ENCODE measurements at places on chromosomes 2 and 18. TPM values are rescaled to one million over a fixed set of nuclear protein-coding genes. Genes with fewer than 3 reads are reported as not detected.

- DNase-seq = no peak
Measured at GRCh38 chr2:219739866-219740440, 112.5 kb downstream of the SLC4A3 start.

REG1B gene
- not detected for total RNA-seq

FLACC1 gene
- total RNA-seq = not detected

DNA sequence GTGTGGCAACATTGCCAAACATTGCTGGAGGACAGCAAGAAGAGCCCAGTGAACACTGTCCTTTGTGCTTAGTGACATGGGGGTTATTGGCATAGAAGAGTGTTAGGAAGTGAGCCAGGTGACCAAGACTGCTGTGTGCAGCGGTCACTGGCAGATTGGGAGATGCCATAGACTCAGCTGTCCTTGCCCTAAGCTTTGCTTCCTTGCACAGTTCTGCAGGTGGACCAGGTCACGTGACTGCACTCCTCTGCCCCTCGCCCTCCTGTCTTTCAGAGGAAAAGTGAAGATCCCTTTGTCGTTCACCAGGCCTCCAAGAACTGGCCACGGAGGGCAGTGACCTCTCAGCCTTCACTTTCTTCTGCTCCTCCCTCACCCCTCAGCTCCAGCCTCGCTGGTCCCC is 215.6 kb upstream of the SMIM21 start:
- no peak for DNase-seq

HRH4 gene
- 0.40 TPM for total RNA-seq

- DNase-seq = no peak
Measured at GRCh38 chr2:214801068-214801467, 8.4 kb downstream of the BARD1 start.

GRCh38 chr2:17749753-17750438 is 3.7 kb downstream of the SMC6 start:
- no peak for DNase-seq

TPO gene
- 4.6 TPM for total RNA-seq

- DNase-seq = no peak
Measured at GRCh38 chr2:189341077-189341476, 100.2 kb upstream of the WDR75 start.

- no peak for DNase-seq
Measured at GRCh38 chr2:99066075-99066958, 75.2 kb upstream of the C2orf15 start.

CCBE1 gene
- total RNA-seq = 0.81 TPM

MYO1B gene
- 17.2 TPM for total RNA-seq

TEX44 gene
- not detected for total RNA-seq

DNA sequence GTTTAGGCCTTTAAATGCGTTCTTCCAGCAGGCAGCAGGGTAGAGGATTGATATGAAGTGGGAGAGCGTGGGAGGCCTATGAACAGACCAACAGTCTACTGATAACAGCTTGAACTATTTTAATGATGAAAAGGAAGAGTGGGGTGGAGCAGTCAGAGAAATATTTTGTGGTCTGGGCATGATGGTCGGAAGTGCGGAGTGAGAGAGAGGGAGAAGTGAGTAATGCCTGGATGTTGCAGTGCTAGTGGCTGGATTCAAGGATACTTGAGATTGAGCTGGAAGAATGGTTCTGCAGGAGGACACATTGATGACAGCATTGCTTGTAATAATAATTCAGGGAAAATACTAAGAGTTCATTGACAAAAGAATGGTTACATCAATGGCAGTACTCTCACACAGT is 151.0 kb upstream of the DAPL1 start:
- DNase-seq = no peak

- DNase-seq = no peak
Measured at GRCh38 chr2:125272651-125273050, 1247.6 kb downstream of the CNTNAP5 start.

GRCh38 chr2:195505701-195506100 is 151.3 kb upstream of the SLC39A10 start:
- DNase-seq = no peak

ASB1 gene
- total RNA-seq = 48.8 TPM

VRK2 gene
- total RNA-seq = 18.3 TPM

DNA sequence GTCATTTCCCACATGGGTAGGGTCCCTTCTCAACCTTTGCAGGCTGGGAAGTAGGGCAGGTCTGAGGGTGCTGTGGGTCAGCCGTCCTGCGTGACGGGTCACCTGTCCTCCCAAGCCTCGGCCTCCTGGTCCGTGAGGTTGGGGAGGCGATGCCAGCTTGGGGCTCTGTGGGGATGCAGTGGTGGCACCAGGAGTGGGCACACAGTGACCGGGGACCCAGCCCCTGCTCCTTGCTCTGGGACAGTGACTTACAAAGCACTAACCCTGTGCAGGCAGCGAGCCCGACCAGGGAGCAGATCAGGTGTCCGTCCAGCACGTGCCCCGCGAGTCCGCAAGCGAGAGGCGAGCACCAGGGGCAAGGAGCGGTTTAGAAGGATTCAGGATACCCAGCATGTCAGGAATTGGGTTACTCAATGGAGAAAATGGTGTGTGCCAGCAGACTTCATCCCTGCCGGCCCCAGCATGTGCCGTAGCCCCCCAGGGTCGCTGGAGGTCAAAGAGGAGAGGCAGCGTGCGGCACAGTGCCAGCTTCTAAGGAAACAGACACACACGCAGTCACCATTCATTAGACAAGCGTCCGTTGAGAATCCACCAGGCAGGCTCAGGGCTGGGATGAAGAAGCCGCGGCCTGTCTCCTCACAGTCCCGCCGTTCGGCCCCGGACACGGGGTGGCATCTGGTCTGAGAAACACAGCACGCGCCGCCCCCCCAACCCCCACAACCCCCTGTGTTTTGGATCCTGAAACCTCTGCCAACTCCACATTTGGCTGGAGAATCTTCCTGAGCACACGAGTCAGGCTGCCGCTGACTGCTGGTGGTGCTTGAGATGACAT is 11.7 kb downstream of the COLEC11 start:
- no peak for DNase-seq

GRCh38 chr18:3055816-3056215 is 42.9 kb upstream of the LPIN2 start:
- no peak for DNase-seq

CHRND gene
- not detected for total RNA-seq

GRCh38 chr18:68504441-68505177 is 210.3 kb downstream of the TMX3 start:
- no peak for DNase-seq

DNA sequence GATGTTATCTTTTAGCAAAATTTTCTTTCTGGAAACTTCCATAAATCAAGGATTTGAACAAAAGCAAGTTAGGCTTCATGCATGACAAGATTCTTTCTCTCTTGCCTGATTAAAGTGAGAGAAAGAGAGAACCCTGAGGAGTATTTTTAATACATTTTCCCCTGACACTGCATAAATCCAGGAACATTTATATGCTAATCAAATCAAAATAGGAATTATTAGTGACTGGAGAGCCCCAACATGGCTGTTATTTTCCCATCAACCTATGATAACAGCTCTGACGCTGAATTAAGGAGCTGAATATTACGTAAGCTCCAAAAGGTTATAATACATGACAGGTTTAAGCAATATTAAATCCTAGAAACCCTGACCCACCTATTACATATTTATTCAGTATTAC is 930.2 kb upstream of the PIK3C3 start:
- DNase-seq = no peak

DNA sequence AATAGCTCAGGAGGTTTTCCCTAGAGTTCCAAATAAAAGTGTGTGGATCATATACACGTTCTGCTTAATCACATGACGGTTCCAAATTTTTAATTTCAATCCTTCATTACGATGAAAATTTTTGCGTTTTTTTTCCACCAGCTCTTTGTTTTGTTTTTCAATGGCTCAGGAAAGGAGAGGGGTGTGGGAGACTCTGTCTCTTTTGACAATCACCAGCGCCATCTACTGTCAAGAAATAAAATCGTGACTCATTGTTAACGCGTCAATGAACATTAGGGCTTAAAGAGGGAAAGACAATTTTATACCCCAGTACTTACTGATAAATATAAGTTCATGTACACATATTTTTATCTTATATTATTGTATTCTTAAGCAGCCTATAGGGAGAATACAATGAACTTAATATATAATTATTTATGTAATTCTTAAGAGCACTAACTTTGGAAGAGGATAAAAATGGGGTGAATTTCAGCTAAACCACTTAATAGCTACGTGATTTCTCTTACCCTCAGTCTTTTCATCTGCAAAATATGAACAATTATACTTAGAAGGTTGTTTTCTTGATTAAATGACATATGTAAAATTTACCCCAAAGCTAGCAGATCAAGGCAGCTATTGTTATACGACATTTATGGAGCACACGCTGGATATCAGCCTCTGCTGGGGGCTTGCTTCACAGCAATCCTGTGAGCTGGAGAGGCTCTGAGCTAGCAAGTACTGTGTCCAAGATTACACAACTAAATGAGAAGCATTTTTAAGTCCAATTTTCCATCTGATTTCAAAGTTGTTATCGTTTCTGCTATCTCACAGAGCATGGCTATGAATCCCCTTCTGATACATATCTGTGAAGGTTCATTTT is 47.4 kb upstream of the RMDN2 start:
- DNase-seq = no peak

NEU2 gene
- total RNA-seq = 1.7 TPM

GRCh38 chr2:122145856-122146255 is 390.4 kb downstream of the TSN start:
- no peak for DNase-seq

IL36A gene
- total RNA-seq = not detected

DNA sequence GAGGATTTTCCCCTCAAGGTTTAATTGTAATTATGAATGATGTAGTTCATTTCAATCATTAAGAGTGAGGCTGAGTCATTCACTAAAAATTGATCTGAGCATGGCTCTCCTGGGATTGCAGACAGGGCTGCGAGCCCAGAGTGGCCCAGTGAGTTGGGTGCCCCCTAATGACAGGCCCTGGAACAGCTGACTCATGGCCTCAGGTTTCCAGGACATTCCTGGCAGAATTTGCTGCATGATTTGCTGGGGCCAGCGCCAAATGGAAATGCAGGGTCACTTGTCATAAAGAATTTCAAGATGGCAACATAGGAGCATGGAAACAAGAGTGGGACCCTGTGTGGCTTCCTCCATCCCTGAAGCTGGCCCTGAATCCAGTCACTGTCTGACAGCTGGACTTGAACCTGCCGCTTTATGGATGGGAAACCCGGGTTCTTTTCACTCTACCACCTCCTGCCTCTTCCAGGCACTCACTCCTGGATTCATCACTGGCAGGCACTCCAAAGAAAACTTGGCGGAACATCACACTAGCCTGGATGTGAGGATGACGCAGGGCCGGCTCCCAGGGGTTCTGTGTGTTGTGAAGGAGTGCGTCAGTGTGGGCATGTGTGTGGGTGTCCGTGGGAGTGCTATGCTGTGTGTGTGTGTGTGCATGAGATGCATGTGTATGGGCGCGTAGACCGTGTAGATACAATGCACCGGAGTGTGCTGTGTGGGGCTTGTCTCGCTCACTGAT is 15.2 kb downstream of the OTOF start:
- DNase-seq = no peak

DNA sequence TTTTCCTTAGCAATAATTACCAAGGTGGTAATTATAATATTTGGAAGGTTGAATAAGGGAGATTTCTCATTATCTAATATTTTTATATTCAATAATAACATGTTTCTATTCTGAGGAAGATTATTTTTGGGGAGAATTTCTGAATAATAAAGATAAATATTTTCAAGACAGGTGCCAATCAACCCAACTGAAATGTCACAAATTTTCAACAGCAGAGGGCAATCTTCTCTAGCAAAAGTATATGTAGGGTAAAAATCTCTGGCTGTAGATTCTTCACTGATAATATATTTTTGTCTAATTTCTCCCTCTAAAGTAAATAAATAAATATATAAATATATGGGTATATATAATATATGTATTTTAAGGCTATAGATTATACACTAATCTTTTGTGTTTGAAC is 1187.2 kb upstream of the CRIM1 start:
- DNase-seq = no peak
